ENCODE measurements at places on chromosomes 3 and 15. TPM values are rescaled to one million over a fixed set of nuclear protein-coding genes. Genes with fewer than 3 reads are reported as not detected.

- H3K4me1 ChIP-seq = peaks cover 6% of the 10 kb centered on the region
- no peak overlapping the region for H3K27ac ChIP-seq
- H3K27me3 ChIP-seq = peaks cover 23% of the 10 kb centered on the region
- no peaks in the 10 kb centered on the region for H3K36me3 ChIP-seq
Measured at GRCh38 chr15:79171320-79172031, 80.9 kb upstream of the RASGRF1 start.

CHST13 gene
- total RNA-seq = not detected

ABHD2 gene
- total RNA-seq = 52.5 TPM

DNA sequence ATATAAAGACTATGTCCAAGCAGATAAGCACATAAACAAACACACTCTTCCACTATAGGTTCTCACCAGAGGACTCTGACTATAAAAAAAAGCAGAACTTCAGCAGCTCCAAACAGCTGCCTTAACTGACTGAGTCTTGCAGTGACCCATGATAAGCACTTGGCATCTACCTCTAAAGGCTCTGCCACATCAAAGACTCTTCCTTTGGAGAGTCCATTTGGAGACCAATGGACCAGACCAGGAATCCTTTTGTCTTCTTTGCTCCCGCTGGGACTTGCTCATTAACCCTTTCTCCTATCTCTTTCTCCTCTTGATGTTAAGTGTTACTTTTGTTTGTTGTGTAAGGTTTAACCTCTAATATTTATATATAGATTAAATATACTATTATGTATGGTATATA, 424.1 kb downstream of the RSL24D1 start:
- no peaks in the 10 kb centered on the region for H3K36me3 ChIP-seq
- no peak for DNase-seq
- H3K4me1 ChIP-seq = no peaks in the 10 kb centered on the region
- no peak overlapping the region for H3K4me3 ChIP-seq
- H3K27me3 ChIP-seq = peaks cover 2% of the 10 kb centered on the region

IGSF11 gene
- not detected for total RNA-seq

SNX4 gene
- 21.1 TPM for total RNA-seq

DNA sequence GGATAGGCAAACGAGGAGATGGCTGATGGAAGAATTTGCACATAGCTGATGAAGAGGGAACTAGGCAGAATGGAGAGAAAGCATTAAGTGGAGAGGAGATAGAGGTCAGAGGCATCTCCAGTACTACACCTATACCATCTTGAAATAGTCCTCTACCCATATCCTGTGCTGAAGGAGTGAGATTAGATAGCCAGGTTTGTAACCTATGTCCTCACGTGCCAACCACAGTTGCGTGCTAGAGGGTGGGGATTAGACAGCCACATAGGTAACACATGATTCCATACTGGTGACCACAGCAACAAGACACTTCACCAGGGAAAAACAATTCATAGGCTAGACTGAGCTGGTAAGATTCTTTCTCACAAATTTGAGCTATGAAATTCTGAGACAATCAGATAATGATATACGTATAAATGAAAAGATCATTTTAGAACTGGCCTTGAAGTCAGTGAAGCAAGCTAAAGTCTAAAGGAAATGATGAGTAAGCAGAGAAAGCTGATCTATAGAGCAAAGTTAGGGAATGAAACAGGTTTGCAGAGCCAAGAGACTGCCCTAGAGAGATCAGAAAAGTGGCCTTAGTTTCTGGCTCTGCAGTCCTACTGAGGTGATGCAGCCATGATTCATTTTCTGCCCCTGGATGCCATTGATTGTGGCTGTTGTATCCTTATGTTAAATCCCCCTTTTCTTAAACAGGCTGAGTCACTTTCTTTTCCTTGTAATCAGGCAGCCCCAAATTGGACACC, 17.7 kb downstream of the MYNN start:
- no peak for DNase-seq
- no peak overlapping the region for H3K4me3 ChIP-seq
- H3K36me3 ChIP-seq = peaks cover 35% of the 10 kb centered on the region

DPP8 gene
- total RNA-seq = 30.6 TPM

CPN2 gene
- 0.35 TPM for total RNA-seq

DNA sequence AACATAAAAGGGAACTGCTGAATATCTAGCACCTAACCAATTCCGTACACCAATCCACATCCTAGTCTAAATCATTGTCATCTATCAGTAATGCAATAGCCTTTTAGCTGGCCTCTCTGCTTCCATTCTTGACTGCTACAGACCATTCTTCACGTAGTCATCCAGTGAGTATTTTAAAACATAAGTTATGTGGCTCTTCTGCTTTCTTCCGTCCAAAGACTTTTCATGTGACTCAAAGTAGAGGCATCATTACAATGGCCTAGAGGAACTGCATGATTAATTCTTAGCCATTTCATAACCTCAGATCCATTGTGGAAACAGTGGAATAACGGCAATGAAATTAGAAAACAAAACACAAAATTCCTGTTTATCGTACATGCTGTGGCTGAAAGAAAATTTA, 88.9 kb upstream of the CBLB start:
- no peaks in the 10 kb centered on the region for H3K27me3 ChIP-seq
- H3K36me3 ChIP-seq = peaks cover 15% of the 10 kb centered on the region
- H3K4me1 ChIP-seq = peaks cover 75% of the 10 kb centered on the region
- DNase-seq = peak; percentile 94

DNA sequence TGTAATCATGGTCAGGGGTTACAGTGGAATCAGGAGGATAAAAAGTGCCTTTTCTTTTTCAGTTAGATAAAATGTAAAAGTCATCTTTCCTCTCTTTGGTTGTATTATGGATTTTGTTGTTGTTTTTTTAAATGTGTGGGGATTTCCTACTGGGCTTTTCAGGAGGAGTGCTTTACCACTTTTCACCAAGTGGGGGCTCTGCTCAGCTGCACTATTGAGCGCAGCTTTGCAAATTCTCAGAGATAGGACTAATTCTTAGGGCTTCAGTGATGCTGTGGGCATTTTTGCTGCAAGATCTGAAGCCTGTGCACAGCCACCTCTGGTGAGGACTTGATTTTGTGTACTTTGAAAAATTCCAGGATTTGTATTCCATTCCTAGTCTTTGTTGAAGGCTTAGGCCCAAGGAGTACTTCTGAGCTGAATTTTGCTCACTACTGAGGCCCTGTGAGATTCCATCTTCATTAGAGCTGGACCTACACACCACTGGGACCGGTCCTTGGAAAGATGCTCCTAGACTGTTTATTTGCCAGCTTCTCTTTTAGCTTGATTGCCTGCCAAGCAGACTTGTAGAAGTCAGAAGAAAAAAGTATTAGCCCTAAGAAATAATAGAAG, 7.5 kb downstream of the GNB5 start:
- H3K27me3 ChIP-seq = peaks cover 7% of the 10 kb centered on the region
- H3K36me3 ChIP-seq = no peaks in the 10 kb centered on the region
- no peak overlapping the region for H3K27ac ChIP-seq
- DNase-seq = peak; percentile 21
- peaks cover 15% of the 10 kb centered on the region for H3K4me1 ChIP-seq

DNA sequence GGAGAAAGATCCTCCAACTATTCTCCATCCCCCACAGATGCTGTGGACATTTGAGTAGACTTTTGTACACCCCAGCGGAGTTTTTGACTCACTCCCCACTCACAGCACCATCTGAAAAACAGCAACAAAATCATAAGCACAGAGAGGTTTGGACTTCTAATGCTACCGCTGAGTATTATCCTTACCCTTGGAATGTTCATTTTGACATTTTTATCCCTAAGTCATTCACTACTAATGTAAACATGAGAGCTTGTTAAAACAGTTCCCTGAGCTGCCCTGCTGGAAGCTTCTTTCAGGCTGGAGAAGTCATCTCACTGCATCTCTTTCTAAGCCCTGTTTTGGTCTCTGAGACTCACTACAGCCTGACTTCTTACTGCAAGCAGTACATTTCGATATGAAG, 1045.9 kb downstream of the MCTP2 start:
- no peaks in the 10 kb centered on the region for H3K27me3 ChIP-seq
- peaks cover 8% of the 10 kb centered on the region for H3K36me3 ChIP-seq
- peak overlapping the region; percentile 85 for H3K27ac ChIP-seq

DNA sequence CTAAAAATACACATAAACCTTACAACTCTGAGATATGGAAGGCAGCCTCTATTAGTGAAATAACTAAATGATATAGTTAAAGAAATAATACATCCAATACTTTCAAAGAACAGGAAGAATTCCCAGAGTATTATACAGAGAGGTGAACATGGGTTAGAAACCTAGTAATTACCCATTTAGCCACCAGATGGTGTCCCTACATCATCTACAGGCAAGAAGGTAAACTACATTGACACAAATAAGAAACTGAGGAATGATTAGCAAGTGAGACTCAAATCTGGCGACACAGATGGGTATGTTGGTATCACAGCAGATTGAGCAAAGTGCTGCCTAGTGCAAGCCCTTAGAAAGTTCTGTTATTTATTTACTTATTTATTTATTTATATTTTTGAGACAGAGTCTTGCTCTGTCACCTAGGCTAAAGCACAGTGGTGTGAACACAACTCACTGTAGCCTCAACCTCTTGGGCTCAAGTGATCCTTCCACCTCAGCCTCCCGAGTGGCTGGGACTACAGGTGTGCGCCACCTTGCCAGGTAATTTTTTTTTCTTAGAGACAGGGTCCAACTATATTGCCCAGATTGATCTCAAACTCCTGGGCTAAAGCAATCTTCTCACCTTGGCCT, 28.2 kb downstream of the NEK4 start:
- peaks cover 18% of the 10 kb centered on the region for H3K36me3 ChIP-seq
- peaks cover 1% of the 10 kb centered on the region for H3K27me3 ChIP-seq
- no peak overlapping the region for H3K27ac ChIP-seq
- DNase-seq = peak; percentile 8
- no peak overlapping the region for H3K4me3 ChIP-seq

DNA sequence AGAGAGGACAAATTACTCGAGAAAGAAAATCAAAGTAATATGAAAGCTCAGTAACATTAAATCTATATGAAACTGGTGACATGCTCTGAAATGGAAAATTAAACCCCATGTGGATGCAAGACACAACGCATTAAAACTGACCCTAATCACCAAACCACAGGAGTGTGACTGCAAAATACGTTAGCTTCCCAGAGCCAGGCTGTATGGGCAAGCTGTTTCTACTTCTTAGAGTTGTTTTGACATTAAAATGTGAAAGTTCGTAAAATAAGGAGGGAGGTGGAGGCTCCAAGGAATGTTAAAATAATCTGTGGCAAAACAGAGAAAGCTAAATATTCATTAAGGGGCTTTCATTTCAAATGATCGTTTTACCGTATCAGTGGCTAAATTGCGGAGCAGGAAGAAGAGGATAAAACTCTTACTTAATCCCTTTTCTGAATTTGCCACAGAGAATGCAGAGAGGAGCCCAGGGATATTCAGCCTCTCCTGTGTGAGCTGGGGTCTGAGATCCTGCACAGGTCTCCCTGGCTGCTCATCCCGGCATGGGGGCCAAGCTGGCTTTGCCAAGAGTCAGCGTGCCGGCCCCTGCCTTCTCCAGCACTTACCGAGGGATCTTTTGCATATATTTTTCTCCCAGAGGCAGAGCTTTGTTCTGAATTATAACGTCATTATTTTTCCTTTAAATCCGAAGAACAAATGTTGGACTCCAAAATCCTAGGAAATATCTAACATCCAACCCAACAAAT, 239.8 kb upstream of the THBS1 start:
- DNase-seq = no peak
- peaks cover 24% of the 10 kb centered on the region for H3K36me3 ChIP-seq
- H3K4me3 ChIP-seq = no peak overlapping the region
- H3K27ac ChIP-seq = no peak overlapping the region
- peaks cover 18% of the 10 kb centered on the region for H3K4me1 ChIP-seq

CPNE9 gene
- not detected for total RNA-seq

GRCh38 chr3:127688022-127688415, 15.3 kb downstream of the ABTB1 start:
- H3K4me3 ChIP-seq = no peak overlapping the region
- H3K27me3 ChIP-seq = peaks cover 8% of the 10 kb centered on the region
- DNase-seq = no peak
- no peak overlapping the region for H3K27ac ChIP-seq
- peaks cover 11% of the 10 kb centered on the region for H3K36me3 ChIP-seq
- H3K4me1 ChIP-seq = peaks cover 18% of the 10 kb centered on the region

DNA sequence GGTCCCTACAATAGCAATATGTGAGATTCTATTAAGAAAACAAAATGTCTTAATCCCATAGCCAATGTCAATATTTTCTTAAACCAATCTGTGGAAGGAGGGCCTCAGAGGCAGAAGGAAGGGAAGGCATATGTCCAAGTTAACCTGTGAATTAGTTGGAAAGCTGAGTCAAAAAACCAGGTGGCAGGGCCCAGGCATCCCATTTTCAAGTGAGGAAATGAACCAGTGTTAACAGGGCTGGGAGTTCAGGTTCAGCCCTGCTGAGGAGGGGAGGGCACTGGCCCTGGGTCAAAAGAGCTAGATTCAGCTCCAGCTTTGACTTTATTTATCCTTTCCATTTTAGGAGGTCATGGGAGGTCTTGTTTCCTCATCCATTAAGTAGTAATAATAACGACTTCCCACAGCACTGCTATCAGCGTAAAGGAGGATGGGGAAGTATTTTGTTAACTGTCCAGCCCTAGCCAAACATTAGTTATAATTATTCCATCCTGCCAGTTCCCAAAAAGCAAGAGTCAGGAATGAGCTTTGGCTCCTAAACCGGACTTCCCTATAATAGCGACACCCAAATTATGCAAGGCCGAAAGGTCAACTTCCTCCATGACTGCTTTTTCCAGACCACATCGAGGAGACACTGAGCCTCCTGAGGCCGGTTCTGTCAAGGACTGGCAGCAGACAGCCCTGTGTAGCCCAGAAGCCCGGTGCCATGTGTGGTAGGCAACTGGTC, 3.2 kb downstream of the MASP1 start:
- no peak for DNase-seq
- peaks cover 48% of the 10 kb centered on the region for H3K36me3 ChIP-seq
- no peak overlapping the region for H3K27ac ChIP-seq
- peaks cover 81% of the 10 kb centered on the region for H3K4me1 ChIP-seq
- H3K4me3 ChIP-seq = peak overlapping the region; percentile 11

MASP1 gene
- 108 TPM for total RNA-seq

GRCh38 chr3:1501406-1502115, 408.7 kb downstream of the CNTN6 start:
- H3K27ac ChIP-seq = no peak overlapping the region
- no peaks in the 10 kb centered on the region for H3K4me1 ChIP-seq
- no peak overlapping the region for H3K4me3 ChIP-seq
- peaks cover 2% of the 10 kb centered on the region for H3K27me3 ChIP-seq
- no peaks in the 10 kb centered on the region for H3K36me3 ChIP-seq
- no peak for DNase-seq

DNA sequence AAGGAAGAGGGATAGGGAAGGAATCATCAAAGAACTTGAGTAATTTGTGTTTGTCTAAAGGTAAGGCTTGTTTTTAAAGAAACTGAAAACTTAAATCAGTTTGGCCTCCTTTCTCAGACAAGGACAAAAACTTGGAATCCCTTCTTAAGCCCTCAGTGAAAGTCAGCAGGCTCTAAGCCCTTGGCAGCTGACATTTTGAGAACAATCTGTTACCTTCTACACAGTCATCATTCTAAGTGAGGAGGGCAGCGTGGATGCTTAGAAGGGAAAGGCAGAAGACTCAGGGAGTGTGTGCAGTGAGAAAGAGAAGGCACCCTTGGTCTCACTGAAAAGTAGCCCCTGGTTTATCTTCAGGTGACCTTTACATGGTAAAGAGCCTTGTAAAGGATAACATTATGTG, 10.8 kb downstream of the HSPBAP1 start:
- peaks cover 29% of the 10 kb centered on the region for H3K4me1 ChIP-seq
- H3K27ac ChIP-seq = no peak overlapping the region
- H3K36me3 ChIP-seq = no peaks in the 10 kb centered on the region
- no peak for DNase-seq
- no peaks in the 10 kb centered on the region for H3K27me3 ChIP-seq

UCN2 gene
- total RNA-seq = 5.9 TPM
